Stimulated activated CD4-positive, alpha-beta T cell treated with anti-CD3 and anti-CD28 coated beads, Interleukin-1b, Interleukin-23, amount 100 ng/mL, for 1 hour (primary cell): ENCODE measurements at places on chromosomes 11 and 22.

DNA sequence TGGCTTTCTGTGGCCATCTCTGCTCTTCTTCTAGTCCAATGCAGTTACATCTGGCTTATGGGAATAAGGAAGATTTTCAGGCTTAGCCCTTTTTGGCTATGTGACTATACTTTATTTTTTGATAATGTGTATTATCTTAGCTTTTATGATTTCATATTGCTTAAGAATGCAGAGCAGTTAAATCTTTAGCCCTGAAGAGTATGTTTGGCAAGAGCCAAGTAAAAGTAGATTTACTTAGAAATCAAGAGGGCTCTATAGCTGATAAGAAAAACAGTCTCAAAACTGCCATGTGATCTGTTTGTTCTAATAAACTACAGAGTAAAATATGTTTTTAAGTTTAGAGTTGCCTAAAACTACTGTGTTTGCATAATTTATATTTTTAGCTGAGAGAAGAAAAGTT, 61.2 kb downstream of the RNF169 start:
- DNase-seq, result no peak

DNA sequence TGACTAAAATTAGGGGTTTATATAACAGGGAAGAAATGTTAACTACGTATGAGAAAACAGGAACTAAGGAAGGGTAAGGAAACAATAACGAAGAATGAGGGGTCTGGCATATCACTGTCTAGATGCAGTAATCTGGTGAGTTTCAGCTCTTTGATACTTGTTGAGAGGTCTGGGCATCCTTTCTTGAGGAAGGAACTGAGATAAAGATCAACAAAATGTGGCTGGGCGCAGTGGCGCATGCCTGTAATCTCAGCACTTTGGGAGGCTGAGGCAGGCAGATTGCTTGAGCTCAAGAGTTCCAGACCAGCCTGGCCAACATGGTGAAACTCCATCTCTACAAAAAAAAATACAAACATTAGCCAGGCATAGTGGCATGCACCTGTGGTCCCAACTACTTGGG, 2.7 kb downstream of the DCDC1 start:
- no peak for DNase-seq

GRCh38 chr22:47303161-47303890, 540.9 kb downstream of the TBC1D22A start:
- DNase-seq, result no peak

GRCh38 chr22:44542561-44543222, 44.7 kb upstream of the RTL6 start:
- DNase-seq, result no peak

DNA sequence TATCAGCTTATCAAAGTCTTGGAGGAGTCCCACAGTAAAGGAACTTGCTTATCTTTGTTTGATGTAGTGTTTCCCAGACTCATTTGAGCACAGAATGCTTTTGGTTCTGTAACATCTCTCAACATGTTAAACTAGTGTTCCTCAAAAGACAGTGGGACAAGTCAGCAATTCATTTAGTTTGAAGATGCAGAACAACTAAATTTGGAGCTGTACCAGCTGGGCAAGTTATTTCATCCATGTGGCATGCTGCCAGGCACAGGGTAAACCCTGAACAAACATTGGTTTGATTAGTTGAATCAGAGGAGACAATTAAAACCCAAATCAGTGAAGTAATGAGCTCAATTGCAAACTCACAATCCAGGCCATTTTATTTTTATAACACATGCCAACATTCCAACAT, 141.2 kb downstream of the CSNK2A3 start:
- DNase-seq, result no peak

- no peak for DNase-seq
Observed at GRCh38 chr11:119520966-119521365, 98.0 kb upstream of the THY1 start.

GRCh38 chr11:118142809-118143208, 9.8 kb downstream of the SCN4B start:
- DNase-seq, result no peak
